ENCODE measurements at places on chromosomes 3 and 15.

DNA sequence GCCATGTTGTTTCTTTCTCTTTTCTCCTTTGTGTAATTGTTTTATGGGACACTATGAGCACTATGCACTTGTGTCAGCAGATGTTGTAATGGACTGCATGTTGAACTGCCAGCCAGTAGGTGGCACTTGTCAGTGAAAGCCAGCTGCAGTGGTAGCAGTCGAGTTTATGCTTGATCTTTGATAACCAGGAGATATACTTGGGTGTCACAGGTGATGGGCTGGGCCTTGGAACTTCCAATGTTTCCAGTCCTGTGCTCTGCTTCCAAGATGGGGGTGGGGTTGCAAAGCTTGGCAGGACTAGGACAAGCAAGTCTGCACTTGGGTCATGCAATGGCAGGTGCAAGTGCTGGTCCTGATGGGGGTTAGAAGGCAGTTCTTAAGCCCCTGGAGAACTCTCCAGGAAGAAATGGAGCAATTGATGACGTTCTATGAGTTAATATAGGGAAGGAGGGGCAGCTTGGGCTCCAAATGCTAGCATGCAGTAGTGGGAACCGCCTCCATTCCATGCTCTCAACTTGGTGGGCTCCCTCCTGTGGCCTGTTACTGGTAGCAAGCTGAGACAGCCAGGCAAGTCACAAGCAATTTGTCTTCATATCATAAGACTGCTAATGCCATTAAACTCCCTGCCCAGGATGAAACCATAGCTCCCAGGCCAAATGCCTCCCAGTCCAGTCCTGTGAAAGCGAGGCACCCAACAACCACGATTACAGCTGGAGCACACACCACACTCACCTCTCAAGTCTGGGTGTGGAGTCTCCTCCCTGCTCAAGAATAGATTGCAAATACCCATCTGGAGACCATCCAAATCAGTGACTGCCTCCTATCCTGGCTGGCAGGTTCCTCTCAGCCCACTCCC is 287.2 kb downstream of the CGGBP1 start:
- peak; percentile 2 for DNase-seq

DNA sequence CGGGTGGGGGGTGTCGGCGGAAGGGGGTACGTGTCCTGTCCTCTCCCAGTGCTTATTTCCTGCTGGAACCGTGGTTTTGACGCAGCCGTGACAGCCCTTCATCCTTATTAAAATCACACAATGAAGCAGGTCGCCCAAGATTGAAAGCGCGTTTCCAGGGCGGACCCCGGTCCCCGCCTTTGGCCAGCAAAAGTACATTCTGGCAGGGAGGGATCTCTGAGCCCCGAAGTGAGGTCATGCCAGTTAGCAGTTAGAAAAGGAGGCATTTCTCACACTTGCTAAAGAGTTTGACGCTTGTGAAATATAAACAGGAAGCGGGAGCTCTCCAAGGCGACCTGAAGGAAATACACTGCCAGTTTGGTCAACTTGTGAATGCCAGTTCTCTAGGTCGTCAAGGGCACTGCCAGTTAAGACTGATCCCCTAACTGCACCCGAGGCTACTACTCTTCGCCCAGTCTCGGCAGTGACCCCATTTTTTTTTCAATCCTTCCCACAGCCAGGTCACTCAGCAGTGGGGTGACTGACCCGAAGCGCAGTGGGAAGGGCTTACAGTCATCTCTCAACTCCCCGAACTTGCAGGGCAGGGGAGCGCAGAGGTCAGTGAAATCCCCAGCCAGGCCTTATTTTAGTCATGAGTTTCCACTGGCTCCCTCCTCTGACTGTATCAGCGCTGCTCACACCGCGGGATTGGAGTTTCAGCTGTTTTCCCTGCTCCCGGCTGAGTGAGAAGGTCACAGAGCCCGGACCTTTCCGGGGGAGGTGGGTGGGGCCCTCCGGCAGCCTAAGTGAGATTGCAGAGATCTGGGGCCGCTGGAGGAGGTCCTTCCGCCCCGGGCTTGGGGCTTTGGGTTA is 2.0 kb upstream of the BHLHE40 start:
- DNase-seq, result no peak

DNA sequence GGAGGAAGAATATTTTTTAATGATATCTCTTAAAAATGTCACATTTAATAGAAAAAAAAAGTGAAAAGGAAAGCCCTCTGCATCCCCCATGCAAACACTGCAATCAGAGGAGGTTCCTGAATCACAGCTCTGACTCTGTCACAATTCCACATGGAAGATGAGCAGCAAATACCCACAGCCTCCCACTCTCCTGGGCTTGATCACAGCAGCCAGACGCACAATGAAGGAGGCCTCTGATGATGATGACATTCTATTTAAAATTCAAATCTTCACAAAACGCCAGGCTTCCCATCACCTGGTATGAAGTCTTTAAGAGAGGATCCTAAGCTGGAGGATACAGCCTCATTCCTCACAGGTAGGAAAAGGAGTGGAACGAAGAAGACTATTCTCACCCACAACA is 9.1 kb upstream of the DIS3L start:
- DNase-seq, result no peak

GRCh38 chr3:52967398-52967797 is 70.0 kb upstream of the STIMATE start:
- DNase-seq, result no peak

DNA sequence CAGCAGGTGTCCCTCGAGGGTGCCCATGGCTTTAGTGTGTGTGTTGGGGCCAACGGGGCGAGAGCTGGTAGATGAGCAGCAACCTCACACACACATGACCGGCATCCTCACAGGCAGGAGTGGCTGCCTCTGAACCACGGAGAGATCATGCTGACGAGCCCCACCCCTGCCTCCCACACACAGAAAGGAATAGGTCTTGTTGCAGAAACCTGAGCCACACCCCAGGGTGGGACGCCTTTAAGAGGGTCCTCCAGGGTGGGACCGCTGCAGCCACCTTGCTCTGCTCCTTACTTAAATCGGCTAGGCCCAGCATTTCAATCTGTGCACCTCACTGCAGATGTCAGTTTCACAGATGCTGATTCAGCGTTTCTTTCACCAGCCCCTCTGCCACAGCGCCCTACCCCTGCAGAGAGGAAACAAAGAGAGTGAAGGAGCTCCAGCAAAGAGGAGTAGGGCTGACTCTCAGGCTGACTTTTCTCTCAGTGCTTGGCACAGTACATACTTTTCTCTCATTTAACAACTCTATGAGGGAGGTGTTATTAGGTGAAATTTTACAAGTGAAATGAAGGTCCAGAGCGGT is 61.2 kb upstream of the EPHB3 start:
- DNase-seq, result no peak

GRCh38 chr15:47514200-47514652 is 203.1 kb upstream of the SEMA6D start:
- DNase-seq, result no peak

- no peak for DNase-seq
Observed at GRCh38 chr3:29721789-29722188, 440.9 kb downstream of the RBMS3 start.

DNA sequence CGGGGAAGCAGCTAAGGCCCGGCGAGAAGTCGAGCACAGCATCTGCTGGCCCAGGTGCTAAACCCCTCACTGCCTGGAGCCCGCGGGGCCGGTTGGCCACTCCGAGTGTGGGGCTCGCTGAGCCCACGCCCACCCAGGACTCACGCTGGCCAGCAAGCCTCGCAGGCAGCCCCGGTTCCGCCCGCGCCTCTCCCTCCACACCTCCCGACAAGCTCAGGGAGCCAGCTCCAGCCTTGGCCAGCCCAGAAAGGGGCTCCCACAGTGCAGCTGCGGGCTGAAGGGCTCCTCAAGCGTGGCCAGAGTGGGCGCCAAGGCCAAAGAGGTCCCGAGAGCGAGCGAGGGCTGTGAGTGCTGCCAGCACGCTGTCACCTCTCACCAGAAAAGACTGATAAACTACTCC is 8.9 kb upstream of the GABRB3 start:
- no peak for DNase-seq

- no peak for DNase-seq
Observed at GRCh38 chr15:79315623-79316328, 4.9 kb downstream of the TMED3 start.

DNA sequence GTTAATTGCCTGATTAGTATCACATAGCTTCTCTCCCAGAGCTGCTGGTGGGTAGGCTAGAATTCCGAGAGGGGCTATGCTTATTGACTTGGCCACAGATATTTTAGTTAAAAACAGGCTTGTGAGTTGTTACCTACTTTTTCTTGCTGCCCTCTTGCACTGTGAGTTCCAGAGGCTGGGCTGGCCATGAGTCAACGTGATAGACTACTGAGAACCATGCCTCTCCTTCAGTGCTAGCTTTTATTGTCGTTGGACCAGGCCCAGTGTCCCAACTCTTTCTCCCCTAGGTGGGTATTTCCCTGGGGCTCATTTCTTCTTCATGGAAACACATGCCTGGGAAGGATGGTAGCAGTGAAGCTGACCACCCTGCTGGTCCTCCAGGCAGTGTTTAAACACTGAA is 20.4 kb upstream of the PCOLCE2 start:
- DNase-seq, result no peak

DNA sequence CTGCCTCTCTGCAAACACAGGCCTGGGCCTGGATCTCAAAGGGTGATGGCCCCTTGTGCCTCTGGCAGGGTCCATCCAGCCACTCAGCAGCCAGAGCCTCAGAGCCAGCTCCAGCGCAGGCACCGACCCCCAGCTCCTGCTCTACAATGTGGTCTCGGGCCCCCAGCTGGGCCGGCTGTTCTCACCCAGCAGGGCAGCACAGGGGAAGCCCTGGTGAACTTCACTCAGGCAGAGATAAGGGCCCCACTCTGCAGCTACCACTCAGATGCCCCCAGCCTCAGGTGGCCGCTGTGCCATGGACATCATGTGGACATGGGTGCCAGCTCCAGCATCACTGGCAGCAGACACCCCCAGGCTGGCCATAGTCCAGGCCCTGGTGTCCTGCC is 173.1 kb downstream of the TBC1D2B start:
- DNase-seq, result no peak

- DNase-seq, result no peak
Observed at GRCh38 chr3:120460862-120461261, 10.1 kb upstream of the FSTL1 start.

GRCh38 chr15:52466134-52466701 is 62.5 kb downstream of the MYO5A start:
- DNase-seq, result no peak

GRCh38 chr3:37876279-37876678 is 14.6 kb downstream of the CTDSPL start:
- no peak for DNase-seq

- no peak for DNase-seq
Observed at GRCh38 chr3:49313896-49314688, 25.8 kb downstream of the USP4 start.

GRCh38 chr15:88513195-88513594 is 33.3 kb downstream of the DET1 start:
- DNase-seq, result no peak

- no peak for DNase-seq
Observed at GRCh38 chr3:139974809-139975425, 39.9 kb downstream of the CLSTN2 start.

- DNase-seq, result no peak
Observed at GRCh38 chr15:24621630-24622215, 53.9 kb upstream of the NPAP1 start.

DNA sequence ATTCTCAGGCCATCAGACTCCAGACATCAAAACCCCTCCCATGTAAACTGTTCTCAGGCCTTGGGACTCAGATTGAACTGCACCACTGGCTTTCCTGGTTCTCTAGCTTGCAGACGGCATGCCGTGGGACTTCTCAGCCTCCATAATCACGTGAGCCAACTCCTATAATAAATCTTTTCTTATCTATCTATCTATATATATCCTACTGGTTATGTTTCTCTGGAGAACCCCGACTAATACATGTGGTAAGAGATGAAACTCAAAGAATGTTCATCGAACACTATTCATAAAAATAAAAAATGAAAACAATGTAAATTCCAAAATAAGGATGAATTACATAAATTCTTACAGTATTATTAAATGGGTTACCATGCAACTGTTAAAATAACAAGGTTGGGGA is 84.5 kb upstream of the NTRK3 start:
- no peak for DNase-seq

- no peak for DNase-seq
Observed at GRCh38 chr3:171230865-171231264, 204.3 kb upstream of the SLC2A2 start.

DNA sequence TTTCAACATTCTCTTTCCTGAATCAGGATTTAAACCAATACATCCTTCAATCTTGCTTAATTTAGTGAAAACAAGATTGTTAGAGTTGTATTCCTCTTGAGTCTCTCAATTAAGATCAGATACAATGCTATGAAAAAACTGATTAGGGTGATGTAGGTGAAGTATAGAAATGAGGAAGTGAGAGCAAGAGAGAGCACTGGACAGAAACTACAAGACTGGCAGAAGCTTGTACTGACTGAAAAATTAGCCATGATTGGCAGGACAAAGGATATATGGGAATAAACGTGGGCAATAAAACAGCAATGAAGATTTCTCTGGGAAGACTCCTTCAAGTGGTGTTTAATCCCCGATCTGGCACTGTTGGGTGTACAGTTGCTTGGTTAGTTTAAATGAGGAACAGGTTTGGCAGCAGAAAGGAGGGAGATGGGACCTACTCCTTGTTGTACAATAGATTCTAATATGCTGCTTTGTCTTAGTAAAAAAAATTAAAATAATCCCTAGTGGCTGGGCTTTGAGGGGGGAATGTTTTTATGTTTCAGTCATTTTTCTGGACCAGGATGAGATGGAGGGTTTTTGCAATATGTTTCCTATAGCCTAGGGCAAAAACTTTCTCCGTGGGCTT is 252.7 kb downstream of the SLC9A9 start:
- no peak for DNase-seq

DNA sequence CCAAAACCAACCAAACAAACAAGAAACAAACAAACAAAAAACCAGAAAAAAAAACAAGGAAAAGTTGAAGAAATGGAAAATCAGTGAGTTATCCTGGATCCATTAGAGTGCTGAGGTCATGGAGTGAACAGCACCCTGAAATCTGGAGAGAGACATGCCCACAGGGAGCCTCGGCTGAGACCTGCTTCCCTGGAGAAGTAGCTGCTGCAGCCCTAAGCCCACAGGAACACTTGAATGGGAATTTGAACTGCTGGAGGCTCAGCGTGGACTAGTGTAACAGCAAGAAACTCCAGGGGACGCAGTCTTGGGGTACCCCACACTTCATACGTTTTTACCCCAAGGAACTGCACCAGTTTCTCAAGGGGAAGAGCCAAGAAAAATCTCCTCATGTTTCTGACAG is 144.1 kb upstream of the UBE3A start:
- DNase-seq, result no peak

DNA sequence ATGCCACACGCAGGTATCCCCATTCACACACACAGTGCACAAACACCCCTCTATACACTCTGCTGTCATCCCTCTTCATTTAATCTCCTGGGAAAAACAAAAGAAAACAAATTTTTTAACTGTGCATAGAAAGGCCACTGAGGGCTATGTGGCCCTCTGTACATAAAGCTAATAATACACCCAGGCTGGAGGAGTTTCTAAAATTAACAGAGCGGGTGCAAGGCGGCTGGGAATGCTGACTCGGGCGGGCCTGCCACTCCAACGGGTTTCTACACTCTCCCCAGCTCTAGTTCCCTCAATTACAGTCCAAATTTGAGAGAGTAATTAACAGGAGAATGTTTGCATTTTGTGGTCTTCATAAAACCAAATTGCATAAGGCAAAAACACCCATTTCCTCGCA is 23.1 kb downstream of the HCN4 start:
- no peak for DNase-seq

Data from NCI-H1930 (cell line).